NCI-H1436 treated with DMSO at 0.1 percent for 48 hours (cell line): ENCODE measurements at places on chromosomes 11 and 22.

DNA sequence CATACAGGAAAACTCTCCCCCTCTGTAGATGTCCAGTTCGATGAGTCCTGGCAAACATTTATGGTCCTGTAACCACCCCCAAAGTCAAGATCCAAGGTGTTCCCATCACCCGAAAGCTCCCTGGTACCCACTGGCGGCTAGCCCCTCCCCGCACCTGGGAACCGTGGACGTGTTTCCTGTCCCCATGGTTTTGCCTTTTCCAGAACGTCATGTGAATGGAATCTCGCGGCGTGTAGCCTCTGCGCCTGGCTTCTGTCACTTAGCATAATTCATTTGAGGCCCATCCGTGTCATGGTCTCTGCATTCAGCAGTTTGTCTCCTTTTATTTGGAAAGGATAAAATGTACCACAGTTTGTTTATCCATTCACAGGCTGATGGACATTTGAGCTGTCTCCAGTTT is 106.3 kb downstream of the KCNQ1 start:
- no peak for DNase-seq

DNA sequence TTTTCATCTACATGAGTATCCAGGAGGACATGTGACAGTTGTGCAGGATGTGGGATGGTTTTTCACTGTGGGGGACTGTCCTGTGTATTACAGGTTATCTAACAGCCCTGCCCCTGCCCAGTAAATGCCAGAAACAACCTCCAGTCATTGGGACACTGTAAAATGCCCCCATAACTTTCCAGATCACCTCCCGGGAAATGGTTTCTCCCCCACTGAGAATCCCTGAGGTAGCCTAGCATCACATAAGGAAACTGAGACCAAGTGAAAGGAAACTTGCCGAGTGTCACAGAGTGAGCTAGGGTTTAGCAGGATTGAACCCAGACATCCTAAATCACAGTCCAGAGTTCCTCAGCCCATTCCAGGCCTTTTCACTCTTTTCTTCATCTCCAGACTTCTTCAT is 48.3 kb upstream of the SLC6A5 start:
- DNase-seq, result no peak

GRCh38 chr22:47129902-47130635 is 367.6 kb downstream of the TBC1D22A start:
- no peak for DNase-seq

DNA sequence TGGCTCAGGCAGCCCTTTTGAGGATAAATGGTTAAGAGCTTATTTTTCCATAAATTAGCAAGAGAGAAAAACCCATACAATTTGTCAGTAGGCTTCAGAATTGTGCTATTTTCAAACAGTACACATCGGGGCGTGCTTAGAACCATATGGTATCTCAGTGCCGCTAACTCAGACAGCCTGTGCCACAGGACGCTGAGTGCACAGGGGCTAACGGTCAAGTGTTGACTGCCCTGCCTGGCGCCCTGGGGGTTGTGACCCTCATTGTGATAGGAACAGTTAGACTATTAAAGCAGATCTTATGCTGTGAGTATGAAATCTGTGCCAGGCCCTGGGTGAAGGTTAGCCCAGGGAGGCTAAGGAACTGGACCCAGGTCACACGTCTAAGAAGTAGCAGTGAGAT is 1519.7 kb downstream of the BRD1 start:
- no peak for DNase-seq

DNA sequence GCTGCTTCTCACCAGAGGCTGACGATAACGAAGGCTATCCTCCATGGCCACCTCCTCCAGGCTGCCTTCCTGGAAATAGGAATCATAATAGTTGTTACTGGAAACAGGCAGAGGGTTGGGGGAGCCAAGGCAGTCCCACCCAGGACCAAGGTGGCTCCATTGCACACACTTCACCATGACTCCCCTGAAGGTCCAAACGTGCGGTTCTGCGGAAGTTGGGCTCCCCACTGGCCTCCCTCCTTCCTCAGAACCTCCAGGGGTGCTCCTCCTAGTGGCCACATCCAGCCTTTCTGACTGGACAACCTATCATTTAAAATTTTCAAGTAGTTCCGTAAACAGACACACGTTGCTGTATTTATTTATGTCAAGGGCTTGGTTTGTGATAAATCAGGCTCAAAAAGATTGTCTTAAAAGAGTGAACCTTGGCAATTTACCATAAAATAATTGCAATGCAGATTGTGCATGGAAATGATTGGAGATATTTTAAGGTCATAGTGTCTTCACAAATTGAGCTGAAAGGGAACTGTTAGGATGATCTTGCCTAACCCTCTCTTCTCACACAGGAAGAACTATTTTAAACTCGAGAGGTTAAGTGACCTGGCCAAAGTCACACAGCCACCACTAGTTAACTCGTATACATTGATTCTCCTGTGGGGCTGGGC is 1.4 kb upstream of the TCN2 start:
- DNase-seq, result no peak
